ENCODE measurements at places on chromosomes 13 and 19.
A peak's percentile ranks its signal among the peaks of the same experiment; 100 is the strongest.

DNA sequence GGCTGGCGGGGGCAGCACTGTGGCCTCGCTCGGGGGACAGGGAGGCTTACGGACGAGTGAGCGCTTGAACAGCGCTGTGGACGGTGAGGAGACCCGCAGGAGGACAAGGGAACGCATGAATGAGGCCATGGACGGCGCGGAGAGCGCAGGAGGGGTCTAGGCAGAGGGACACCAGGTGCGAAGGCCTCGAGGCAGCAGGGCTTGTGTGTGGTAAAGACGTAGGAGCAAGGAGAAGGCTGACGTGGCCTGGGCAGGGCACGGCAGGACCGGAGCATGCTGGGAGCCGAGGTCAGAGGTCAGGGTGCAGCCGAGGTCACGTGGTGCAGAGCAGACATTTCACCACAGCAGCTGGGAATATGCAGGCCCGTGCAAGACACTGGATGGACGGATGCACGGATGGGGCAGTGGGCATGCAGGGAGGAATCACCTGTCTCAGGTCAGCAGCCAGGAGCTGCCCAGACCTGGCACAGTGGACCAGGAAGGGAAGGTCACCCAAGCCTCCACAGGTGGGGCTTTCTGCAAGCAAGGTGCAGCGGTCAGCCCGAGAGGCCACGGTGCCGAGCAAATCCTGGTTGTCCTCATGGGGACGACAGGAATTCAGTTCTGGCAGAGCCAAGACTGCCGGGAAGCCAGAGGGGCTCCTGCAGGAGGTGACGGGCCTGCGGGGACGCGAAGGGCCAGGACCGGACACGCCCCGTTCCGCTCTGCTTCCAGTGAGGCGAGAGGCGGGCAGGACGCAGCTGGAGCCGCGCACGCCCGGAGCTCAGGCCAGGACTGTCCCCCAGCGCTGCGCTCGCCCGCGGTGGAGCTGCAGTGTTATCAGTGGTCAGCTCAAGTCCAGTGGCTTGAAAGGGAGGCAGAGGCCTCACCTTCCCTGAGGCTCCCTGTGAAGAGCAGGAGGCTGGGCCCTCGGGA lies 72.2 kb downstream of the RASA3 start:
- DNase-seq, result no peak

GRCh38 chr13:91882918-91883317 lies 484.5 kb downstream of the GPC5 start:
- no peak for DNase-seq

DNA sequence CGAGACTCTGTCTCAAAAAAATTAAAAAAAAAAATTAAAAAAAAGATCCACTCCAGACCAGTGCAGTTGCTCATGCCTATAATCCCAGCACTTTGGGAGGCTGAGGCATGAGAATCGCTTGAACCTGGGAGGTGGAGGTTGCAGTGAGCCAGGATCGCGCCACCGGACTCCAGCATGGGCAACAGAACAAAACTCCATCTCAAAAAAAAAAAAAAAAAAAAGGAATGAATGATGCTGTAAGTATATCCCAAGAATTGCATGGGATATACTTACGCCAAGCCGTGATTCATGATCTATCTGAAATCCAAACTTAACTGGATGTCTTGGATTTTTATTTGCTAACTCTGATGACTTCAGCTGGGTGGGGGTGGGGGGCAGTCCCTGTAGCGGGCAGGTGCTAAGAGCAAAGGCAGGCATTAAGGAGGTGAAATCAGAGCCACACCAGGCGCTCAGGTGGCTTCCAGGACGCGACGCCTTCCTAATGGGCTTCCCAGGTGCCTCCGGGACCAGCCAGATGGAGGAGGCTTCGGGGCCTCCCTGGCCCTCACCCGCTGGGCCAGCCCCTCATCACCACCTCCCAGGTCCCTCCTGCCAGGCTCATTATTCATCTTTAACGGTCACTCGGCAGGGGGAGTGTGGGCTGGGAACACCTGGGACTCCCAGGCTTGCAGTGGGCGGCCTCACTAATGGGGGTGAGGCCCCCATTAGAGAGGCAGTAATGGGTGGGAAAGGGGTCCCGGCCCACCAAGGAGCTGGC lies 11.4 kb upstream of the FUT5 start:
- no peak for DNase-seq

- DNase-seq, result no peak
These were observed 19.6 kb upstream of the C19orf33 start for GRCh38 chr19:38284422-38284821.

- peak; percentile 37 for DNase-seq
These were observed at the start of gene FARP1 for GRCh38 chr13:98142380-98143156. FARP1 (plus strand) TSS chr13:98143094; CDS start chr13:98213243, 70,149 bp downstream.

DNA sequence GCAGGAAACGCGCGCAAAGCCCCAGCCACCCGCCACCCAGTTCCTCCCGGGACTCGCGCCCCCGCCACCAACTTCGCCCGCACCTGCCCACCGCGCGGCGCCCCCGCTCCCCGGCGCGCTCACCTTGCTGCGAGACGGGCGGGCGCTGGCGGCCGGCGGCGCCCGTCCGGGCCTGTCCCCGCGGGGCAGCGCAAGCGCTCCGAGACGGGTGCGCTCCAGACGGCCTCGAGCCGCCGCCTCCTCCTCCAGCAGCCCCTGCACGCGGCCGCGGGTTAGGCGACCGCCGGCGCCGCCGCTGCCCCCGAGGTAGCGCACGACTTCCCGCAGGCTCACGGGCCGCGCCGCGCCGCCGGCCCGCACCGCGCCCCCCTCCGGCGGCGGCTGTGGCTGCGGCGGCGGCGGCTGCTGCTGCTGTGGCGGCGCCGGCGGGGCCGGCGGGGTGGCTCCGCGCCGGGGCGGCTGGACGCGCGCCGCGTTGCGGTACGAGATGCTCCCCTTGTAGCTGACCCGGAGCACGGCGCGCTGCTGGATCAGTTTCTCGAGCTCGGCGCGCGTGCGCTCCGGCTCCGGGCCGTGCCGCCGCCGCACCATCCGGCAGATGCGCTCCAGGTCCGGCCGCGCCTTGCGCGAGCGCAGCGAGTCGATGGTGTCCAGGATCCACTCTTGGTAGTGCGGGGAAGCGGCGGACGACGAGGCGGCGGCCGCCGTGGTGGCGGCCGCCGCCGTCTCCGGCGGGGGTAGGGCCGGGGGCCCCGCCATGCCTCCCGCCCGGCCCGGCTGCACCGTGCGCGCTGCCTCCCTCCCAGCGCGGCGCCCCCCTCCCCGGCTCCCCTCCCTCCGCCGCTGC lies 666 bp downstream of the SAMD1 start:
- peak; percentile 63 for DNase-seq

DNA sequence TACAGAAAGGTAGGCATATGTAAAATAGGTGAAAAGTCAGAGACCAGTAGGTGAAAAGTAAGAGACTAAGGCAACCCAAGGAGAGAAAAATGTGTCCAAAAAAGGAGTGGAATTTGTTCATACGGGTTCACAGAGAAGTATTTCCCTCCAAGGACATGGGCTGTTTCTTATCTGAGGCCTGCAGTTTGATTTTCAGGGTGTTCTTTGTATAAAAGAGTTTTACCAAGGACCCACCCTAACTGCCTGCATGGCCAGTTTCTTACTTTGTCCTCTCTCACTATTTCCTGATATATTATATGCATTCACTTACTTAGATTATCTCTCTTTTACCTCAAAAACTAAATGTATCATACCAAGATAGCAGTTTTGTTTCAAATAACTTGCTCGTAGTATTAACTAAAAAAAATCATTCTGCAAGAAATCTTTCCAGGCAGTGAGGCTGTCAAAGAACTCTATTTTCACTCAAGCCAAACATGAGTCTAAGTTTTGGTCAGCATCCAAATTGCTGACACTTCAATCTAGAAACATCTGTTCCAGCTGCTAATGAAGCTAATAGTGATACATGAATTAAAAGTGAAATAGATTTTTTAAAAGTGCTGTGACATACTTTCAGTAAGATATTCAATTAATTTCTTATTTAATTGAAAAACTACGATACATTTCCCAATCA lies 141.4 kb upstream of the SGCG start:
- no peak for DNase-seq

DNA sequence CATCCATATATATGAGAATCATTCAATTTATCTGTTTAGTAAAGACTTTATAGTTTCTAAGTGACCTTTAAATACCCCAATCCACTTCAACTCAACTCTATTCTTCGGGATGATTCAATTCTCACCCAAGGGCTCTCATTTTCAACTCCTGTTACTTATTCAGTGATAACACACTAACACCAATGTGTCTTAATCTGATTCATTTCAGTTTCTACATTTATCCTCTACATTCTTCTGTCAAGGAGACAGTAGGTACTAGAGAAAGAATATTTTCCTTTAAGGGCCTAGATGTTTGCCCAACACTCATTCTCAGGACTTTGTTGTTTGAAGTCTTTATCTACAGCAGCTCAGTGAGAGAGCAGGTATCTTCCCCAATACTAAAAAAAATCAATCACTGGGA lies 7.1 kb downstream of the ARGLU1 start:
- peak; percentile 67 for DNase-seq

- no peak for DNase-seq
These were observed 126.9 kb downstream of the SPRY2 start for GRCh38 chr13:80214050-80214449.

GRCh38 chr19:16327911-16328823 lies 3.5 kb downstream of the KLF2 start:
- DNase-seq, result peak; percentile 75

GRCh38 chr13:27403203-27403678 lies 21.2 kb upstream of the GTF3A start:
- DNase-seq, result peak; percentile 16

- DNase-seq, result peak; percentile 51
These were observed at the start of gene APC2 for GRCh38 chr19:1449467-1450442. APC2 (plus strand) TSS chr19:1450121; CDS start chr19:1453002, 2,881 bp downstream.

GRCh38 chr19:1991018-1991913 lies 24.2 kb downstream of the BTBD2 start:
- no peak for DNase-seq

- DNase-seq, result no peak
These were observed 737 bp downstream of the XRCC1 start for GRCh38 chr19:43574424-43575155.

GRCh38 chr19:45769821-45770191 lies 754 bp upstream of the SIX5 start:
- no peak for DNase-seq

GRCh38 chr13:50923272-50923671 lies 13.7 kb downstream of the RNASEH2B start:
- no peak for DNase-seq

- no peak for DNase-seq
These were observed 10.4 kb upstream of the SACS start for GRCh38 chr13:23443878-23444277.

- DNase-seq, result no peak
These were observed 2.9 kb downstream of the URAD start for GRCh38 chr13:27985600-27985999.

DNA sequence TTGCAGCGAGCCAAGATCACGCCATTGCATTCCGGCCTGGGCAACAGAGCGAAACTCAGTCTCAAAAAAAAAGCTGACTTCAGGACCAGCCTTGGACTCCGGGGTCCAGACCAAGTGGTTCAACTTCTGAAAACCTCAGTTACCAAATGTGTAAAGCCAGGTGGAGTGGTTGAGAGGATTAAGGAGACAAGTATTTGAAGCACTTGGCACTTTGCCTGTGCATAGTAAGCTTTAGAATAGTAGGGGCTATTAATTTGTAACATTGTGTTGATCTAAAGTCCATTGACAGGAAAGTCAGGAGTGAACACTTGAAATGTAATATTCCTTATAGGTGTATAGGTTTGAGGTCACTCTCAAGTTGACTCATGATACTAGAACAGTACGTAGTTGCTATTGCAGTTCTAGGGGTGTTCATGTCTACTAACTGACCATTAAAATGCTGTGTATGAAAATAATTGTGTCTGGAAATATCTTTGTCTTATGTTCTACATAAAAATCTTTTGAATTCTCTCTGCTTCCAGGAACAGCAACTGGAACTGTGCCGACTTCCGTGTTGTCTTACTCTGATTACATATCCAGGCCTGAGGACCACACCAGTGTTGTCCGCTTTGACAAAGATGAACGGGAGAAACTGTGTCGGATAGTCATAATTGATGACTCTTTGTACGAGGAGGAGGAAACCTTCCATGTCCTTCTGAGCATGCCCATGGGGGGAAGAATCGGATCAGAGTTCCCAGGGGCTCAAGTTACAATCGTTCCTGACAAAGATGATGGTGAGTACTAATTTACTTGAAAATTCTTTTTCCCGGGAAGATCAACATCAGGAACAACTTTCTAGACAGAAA lies 97.4 kb downstream of the FREM2 start:
- no peak for DNase-seq

- DNase-seq, result no peak
These were observed 1.6 kb downstream of the PLEKHG2 start for GRCh38 chr19:39413911-39414608.

Data from activated CD4-positive, alpha-beta T cell treated with anti-CD3 and anti-CD28 coated beads, Interleukin-2, Interleukin-6, amounts not matched to agents 100 ng/mL and 50 ng/mL, durations not matched to agents 16 hours and 8 hours (primary cell).